COR-L47 (cell line): ENCODE measurements at places on chromosomes 3 and 15.

- no peak for DNase-seq
Observed at GRCh38 chr3:182620723-182621434, 172.4 kb upstream of the ATP11B start.

GRCh38 chr3:113111011-113111707 lies 100.2 kb upstream of the BOC start:
- no peak for DNase-seq

- no peak for DNase-seq
Observed at GRCh38 chr3:88480822-88481221, 331.1 kb downstream of the C3orf38 start.

DNA sequence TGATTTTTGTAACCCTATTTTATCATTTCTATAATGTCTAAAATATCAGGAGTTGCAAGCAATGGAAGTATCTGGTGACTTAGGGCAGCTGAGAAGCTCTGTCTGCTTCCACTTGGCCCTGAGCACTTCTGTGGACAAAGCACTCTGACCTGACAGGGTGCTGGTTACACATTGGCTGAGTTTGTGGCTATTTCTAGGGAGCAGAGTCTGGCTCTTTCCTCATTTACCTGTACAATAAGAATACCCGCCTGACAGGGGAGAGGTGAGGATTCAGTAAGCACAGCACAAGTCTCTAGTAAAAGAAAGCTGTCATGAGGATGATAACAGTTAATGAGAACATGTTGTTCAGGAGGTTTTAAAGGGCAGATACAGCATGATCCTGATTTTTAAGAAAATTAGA lies 33.3 kb upstream of the SPESP1 start:
- no peak for DNase-seq

DNA sequence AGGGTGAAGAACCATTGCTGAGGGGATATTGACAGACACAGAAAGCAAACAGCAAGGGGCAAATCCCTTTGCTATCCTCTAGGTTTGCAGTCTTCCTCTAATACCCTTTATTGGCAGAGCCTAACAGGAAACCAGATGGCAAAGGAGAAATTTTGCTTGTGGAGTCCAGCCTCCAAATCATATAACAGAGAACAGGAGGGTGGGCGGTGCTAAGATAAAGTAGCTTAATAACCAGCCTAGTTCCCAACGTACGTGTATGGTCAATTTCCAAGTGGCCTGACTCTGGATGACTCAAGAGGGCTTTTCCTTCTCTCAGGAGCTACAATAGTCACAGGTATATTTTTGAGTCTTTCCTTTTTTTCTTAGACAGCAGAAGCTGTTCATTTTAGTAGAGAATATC lies 404.5 kb downstream of the PDCD6IP start:
- no peak for DNase-seq

GRCh38 chr3:186985661-186986364 lies 55.5 kb downstream of the ST6GAL1 start:
- no peak for DNase-seq

GRCh38 chr3:23916152-23916885 lies 471 bp downstream of the NKIRAS1 start:
- no peak for DNase-seq

DNA sequence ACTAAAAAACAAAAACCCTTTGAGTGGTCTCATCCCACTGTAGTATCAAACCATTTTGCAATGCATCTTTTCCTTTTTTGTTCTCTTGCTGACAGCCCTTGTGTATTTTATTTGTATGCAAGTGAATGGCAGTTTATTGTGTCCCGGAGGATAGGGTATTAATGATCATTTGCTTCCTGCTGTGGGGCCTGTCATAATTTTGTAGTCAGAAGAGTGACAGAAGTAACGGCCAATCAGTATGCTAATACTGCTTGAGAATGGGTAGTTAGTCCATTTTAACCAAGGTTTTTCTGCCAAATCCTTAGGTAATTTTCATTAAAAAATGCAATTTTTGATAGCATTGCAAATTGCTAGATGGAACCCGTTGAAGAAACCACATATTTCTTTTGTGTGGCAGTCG lies 75.5 kb upstream of the PLSCR5 start:
- DNase-seq = no peak
